NCI-H1417 (cell line): ENCODE measurements at places on chromosomes 7 and 10.

DNA sequence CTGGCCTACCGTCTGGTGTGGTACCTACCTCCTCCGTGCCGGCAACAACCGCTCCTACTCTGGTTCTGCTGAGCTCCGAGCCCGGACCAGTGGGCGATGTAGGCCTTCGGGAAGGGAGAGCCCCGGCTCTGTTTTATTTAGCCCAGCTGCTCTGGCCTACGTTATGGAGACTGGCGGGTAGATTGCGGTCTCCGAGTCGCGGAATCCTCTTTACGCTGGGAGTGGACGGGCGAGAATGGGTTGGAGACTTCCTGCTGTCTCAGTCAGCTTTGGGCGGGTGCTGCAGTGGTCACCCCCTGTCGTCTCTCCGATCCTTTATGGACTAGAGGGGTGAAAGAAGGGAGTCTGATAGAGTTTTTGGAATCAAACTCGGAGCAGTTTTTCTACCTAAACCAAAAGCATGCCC, 406 bp downstream of the CBLL1 start:
- DNase-seq = no peak

DNA sequence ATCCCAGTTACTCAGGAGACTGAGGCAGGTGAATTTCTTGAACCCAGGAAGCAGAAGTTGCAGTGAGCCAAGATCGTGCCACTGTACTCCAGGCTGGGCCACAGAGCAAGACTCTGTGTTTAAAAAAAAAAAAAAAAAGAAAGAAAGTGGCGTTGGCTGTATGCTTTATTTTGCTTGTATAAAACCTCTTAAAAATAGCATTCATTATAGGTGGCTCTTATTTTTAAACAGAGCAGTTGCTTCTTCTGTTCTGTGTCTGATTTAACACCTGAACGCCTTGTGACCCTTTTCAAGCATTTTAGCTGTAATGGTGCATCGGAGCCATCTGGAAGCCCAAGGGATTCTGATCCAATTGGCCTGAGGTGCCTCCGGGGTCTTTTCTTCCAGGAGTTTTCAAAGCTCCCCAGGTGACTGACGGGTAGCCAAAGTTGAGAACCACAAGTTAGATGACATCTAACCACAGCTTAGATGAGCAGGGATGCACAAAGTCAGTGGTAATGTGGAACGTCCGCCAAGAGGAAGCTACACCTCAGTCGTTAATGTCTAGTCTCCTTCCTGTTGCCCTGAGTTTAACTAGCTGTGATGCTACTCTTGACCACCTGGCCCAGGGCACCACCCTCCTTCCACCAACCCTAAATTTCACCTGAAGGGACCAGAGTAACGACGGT, 274.6 kb upstream of the KLF6 start:
- DNase-seq = no peak

DNA sequence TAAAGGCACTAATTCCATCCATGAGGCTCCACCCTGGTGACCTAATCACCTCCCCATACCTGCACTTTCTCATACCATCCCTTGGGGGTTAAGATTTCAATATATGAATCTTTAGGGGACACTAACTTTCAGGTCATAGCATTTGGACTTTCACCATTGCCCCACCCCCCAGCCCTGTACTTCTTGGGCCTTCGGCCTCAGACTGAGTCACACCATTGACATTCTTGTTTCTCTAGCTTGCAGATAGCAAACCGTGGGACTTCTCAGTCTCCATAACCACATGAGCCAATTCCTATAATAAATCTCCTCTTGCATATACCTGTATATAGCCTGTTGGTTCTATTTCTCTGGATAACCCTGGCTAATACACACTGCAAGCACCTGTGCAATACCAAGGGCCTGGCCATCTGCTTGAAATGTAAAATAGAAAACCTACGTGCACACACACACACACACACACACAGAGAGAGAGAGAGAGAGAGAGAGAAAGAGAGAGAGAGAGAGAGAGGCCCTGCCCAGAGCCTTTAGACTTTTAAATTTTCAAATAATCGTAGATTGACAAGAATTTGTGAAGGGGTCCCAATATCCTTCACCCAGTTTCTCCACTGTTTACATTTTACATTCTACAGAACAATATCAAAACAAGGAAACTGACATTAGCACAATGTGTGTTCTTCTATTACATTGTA, 25.3 kb downstream of the ANXA8 start:
- DNase-seq = no peak

- DNase-seq = no peak
These were observed 113.8 kb upstream of the HPS1 start for GRCh38 chr10:98560565-98560964.

- DNase-seq = no peak
These were observed 523.6 kb downstream of the PTPRN2 start for GRCh38 chr7:158063850-158064610.

GRCh38 chr10:90276894-90277475, 575.6 kb downstream of the KIF20B start:
- DNase-seq = peak; percentile 4

- no peak for DNase-seq
These were observed 15.3 kb upstream of the CHST12 start for GRCh38 chr7:2387897-2388636.

- no peak for DNase-seq
These were observed 568 bp downstream of the MGAM2 start for GRCh38 chr7:142112086-142112485.

- no peak for DNase-seq
These were observed 184.6 kb downstream of the FANK1 start for GRCh38 chr10:126080879-126081411.

GRCh38 chr7:17142831-17143541, 155.5 kb upstream of the AHR start:
- no peak for DNase-seq

GRCh38 chr7:46444256-46444655, 523.2 kb upstream of the IGFBP3 start:
- DNase-seq = no peak

DNA sequence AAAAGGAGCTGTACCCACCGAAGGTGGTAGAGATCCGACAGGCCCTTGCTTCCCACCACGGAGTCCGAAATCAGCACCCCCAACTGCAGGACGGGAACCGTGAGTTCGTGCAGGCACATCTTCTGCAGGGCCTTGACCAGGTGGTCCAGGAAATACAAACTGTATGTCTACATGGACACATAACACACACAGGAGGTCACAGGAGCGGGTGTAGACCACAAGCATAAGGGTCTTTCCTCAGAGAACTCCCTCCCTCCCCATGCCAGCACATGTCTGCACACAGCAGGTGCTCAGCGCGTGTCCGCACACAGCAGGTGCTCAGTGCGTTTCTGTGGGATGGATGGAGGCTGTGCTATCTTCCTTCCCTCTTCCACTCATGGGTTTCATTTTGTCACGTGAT, 69.7 kb downstream of the CFAP46 start:
- no peak for DNase-seq

- no peak for DNase-seq
These were observed 39.4 kb downstream of the ADRB1 start for GRCh38 chr10:114083040-114083439.

GRCh38 chr7:130996833-130997231, 262.8 kb upstream of the KLF14 start:
- DNase-seq = peak; percentile 84

GRCh38 chr10:124063750-124064603, 29.4 kb downstream of the CHST15 start:
- peak; percentile 44 for DNase-seq

- no peak for DNase-seq
These were observed 266.5 kb upstream of the YAE1 start for GRCh38 chr7:39299695-39300094.

- no peak for DNase-seq
These were observed 65.1 kb upstream of the BET1 start for GRCh38 chr7:94069162-94069739.

- DNase-seq = no peak
These were observed 534.0 kb upstream of the ANKRD30A start for GRCh38 chr10:36591436-36591835.

DNA sequence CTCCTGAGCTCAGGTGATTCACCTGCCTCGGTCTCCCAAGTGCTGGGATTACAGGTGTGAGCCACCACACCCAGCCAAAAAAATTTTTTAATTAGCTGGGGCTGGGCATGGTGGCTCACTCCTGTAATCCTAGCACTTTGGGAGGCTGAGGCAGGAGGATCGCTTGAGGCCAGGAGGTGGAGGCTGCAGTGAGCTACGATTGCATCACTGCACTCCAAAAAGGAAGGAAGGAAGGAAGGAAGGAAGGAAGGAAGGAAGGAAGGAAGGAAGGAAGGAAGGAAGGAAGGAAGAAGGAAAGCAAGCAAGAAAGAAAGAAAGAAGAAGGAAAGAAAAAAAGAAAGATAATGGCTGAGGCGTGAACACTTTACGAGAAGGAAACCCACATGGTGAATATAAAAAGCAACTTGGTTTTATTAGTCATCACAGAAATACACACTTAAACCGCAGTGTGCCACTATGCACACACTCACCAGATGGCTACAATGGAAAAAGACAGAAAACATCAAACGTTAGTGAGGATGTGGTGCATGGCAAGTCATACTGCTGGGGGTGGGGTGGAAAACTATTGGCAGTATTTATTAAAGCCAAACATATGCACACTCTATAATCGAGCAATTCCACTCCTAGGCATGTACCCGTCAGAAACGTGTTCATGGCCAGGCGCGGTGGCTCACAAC, 4.4 kb upstream of the CCL26 start:
- DNase-seq = peak; percentile 9

DNA sequence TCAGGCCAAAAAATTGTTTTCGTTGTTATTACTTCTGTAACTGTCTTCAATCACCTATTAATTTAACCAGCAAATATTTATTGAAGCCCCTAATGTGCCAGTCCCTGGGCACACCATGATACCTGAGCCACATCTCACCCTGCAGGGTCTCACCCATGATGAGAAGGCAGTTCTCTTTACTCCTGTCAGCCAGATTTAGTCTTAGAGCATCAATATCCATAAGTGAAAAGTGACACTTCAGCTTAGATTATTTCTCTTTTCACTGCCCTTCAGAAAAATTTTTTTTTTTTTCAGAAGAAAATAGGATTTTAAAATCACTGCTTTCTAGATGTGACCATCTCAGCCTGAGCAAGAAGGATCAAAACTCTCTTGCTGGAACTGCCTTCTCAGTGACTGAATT, 258.6 kb upstream of the NFE2L3 start:
- no peak for DNase-seq

- peak; percentile 93 for DNase-seq
These were observed 10.4 kb upstream of the PCGF5 start for GRCh38 chr10:91210014-91210413.

- DNase-seq = no peak
These were observed 25.0 kb upstream of the TMEM229A start for GRCh38 chr7:124057872-124058271.

GRCh38 chr10:1215862-1216573, 159.8 kb downstream of the WDR37 start:
- DNase-seq = no peak

DNA sequence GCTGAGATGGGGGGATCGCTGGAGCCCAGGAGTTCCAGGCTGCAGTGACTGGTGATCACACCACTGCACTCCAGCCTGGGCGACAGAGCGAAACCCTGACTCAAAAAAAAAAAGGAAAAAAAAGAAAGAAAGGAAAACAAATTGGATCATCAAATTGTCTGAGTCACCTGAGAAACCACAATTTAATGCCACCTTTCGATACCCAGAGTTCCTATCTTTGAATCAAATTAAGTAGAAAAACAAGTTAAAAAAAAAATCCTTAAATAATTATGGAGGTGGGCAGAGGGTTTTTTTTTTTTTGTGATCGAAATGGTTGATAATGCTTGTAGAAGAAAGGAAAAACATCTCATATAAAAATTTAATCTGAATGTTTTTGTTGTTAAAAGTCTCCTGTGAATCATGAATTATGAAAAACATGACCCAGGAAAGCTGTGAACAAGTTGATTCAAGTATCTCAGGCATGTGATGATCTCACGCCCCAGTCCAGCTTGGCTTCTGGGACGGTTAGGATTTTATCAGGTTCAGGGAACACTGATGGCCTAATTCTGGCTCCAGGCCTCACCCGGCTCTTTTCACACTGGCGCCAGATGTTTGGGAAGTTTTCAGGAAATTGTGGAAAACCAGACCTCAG, 25.3 kb upstream of the CUX1 start:
- no peak for DNase-seq

GRCh38 chr10:73959484-73960243, 38.3 kb upstream of the VCL start:
- DNase-seq = no peak

DNA sequence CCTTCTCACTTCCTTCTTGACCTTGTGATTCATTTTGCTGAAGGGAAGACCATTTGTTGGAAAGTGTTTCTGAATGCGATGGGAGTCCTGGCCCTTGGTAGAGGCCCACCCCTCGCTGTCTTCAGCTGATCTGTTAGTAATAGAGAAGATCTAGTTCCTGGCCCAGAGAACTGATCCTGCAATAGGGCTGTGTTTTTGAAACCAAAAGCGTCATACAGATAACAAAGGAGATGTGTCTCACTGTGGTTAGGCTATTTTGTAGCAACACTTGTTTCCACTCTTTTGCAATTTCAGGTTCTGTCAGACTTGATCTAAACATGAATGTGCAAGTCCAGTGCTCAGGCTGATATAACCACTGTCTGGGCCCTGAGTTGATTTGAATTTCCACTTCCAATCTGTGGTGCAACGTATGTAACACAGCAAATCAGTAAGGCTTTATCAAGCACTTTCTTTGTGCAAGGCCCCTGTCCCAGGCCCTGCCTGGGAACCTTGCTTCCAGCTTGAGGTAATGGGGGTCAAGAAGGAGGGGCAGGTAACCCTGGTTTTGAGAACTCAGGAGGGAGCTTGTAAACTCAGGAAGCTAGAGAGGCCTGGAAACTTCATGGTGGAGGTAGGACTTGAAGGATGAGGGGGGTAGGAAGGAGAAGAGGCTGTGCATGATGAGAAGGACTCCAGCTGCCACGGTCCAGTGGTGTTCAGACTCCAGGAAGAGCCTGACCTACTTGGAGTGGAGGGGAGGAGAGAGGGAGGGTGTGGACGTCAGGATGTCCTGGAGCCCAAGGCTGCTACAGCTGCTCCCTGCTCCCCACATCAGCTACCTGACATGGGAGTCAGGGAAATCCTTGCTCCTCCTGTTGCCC, 42.2 kb upstream of the SRGN start:
- no peak for DNase-seq

- DNase-seq = peak; percentile 36
These were observed 117.9 kb upstream of the COL1A2 start for GRCh38 chr7:94276795-94277194.

GRCh38 chr7:22332461-22332870, 24.5 kb downstream of the RAPGEF5 start:
- DNase-seq = peak; percentile 69

GRCh38 chr10:110310741-110311140, 6.0 kb upstream of the SMNDC1 start:
- no peak for DNase-seq

DNA sequence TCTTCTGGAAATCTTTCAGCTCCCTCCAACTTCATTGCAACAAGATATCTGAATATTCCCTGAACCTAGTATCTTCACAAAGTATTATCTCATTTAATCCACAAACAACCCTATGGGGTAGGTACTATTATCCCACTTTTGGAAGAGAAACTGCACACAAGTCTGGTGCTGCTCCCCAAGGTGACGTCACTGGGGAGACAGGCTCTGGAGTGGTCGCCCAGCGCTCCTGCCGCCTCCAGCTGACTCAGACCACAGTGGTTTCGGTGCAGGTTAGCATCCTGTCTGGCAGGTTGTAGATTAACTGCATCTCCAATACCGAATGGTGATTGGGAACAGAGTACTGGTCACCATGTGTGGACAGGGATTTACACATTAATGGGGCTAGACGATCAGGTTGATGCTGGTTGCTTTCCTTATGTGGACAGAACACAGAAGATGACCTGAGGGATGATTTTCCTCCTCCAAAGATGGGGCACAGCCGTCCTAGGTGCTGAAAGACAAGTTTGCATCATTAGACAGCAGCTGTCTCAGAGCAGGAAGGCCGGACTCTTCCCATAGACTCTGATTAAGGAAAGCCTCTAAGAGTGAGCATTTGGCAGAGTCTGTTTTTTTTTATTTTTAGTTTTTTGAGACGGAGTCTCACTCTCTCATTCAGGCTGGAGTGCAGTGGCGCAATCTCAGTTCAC, 128.6 kb downstream of the TRRAP start:
- no peak for DNase-seq
